T-helper 22 cell (primary cell): ENCODE measurements at places on chromosomes 7 and 10.

DNA sequence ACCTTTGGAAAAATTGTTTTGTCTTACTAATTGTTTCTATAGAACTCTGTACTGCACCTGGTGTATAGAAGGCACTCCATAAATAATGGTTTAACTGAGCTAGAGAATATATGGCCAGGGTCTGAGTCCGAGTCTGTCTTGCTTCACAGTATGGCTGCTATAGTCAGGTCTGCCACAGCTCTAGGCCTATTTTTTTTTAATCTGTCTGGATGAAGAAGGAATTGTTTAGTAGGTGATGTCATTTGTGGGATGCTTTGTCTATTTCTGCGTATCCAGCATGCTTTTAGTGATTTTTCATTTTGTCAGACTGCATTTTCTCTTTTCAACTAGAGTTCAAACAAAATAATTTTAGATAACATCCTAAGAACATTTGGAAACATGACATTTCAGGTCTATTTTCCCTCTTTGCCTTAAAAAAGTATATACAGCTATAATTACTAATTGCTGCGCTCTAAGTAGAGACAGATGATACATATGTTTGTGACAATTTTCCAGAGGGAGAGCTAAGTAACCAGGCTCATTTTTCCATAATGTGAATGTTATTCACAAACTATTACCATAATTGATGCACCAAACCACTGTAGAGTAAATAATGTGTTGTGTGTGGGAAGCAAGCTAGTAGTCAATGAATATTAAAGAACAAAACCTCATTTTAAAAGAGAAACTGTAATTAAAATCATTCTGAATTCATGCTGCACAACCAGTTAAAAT, 361.7 kb downstream of the AUTS2 start:
- no peak for DNase-seq

DNA sequence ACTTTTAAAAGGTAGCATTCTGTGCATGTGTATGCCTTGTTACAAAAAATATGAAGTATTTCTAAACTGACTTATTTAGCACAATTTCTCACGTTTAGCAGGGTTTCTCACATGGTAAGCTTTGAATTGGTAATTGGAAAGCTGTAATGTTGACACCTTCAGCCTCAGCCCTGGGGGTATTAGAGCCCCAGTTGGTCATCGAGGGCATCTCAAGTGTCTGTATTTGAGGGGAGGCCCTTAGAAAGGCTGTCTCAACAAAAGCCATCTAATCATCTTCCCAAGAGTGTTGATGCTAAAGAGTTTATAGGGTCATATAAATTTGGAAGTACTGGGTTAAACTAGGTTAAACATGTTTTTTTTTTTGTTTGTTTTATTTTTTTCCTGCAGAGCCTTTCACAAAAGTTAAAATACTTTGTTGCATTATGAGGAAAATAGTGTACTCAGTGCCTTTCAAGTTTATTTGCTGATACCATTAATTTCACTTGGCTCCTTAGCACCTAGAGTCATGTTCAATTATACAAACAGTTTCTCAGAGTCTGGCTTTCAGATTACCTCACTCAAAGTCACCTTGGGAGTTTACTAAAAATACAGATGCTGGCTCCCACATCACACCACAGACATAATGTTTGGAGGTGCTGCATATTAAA, 134.0 kb downstream of the CD36 start:
- no peak for DNase-seq

DNA sequence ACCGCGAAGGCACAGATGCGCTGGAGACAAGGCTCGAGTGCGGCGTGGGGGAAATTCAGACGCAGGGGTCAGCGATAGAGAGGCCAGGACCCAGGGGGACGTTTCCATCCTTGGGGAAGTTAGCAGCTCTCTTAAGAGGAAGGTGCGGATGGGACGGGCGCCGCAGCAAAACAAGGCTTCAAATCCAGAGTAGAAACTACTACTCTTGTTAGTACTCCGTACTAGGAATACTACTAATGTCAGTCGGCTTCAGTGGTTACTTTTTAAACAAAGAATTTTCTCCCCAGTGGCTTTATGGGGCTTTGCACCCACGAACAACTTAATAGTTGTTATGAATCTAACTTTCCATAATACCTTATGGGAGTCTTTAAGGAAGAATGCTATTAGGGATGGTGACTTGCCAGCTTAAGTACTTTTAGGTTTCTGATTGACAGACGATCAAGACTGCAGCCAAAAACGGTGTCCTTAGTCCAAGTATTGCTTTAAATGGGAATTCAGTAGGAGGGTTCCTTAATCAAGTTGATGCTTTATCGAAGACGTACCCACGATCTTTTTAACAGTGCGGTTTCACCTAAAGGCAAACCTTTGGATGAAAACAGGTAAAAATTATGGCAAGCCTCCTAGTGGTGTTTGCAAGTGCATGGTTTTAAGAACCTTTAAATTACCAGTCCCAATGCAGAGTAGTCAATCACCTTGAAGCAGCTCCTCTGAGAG, 812 bp upstream of the IDE start:
- no peak for DNase-seq

DNA sequence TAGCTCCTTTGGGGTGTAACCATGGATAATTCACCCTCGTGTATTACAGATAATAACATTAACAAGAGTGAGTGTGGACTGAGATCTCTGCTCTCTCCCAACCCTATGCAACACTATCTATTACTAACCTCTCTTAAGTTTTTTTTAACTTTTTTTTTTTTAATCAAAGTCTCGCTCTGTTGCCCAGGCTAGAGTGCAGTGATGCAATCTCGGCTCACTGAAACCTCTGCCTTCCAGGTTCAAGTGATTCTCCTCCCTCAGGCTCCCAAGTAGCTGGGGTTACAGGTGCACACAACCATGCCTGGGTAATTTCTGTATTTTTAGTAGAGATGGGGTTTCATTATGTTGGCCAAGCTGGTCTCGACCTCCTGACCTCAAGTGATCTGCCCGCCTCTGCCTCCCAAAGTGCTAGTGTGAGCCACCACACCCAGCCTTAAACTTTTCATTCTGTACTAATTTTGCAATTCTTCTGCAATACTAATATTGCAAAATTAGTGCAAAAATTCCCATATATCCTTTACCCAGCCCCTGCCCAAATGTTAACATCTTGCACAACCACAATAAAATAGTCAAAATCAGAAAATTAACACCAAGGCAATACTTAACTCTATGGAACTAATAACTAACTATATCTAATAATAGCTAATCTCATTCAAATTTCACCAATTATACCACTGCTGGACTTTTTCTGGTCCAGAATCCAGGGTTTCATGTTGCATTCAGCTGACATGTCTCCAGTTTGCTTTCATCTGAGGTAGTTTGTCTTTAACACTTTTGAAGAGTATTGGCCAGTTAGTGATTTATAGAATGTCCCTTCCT, 66.5 kb upstream of the TCF7L2 start:
- DNase-seq = no peak

GRCh38 chr10:78747401-78748234, 321.1 kb upstream of the ZMIZ1 start:
- DNase-seq = no peak

DNA sequence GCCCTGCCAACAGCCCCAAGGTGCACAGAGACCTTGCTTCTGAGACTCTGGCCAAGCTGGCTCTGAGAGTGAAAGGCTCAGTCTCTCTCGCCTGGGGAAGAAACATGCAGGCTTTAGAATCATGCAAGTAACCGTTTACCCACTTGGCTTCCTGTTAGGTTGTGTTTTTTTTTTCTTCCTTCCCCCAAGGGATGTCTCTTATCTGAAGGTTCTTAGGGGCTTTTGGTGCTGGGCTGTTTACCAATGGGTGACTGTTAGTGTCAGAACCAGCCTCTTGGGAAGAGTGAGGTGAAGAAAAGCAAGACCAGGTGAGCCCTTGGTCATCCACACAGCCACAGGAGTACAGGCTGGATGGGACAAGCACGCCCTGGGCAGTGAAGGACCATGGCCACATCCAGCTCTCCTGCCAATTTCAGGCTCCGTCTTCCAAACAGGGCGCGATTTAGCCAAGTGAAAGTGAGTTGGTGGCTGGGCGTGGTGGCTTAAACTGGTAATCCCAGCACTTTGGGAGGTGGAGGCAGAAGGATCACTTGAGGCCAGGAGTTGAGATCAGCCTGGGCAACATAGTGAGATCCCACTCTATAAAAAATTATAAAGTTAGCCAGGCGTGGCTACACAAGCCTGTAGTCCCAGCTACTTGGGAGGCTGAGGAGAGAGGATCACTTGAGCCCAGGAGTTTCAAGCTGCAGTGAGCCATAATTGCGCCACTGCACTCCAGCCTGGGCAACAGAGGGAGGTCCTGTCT, 76.3 kb upstream of the CUX1 start:
- DNase-seq = no peak

- DNase-seq = no peak
Observed at GRCh38 chr7:91683823-91684222, 196.7 kb downstream of the MTERF1 start.

DNA sequence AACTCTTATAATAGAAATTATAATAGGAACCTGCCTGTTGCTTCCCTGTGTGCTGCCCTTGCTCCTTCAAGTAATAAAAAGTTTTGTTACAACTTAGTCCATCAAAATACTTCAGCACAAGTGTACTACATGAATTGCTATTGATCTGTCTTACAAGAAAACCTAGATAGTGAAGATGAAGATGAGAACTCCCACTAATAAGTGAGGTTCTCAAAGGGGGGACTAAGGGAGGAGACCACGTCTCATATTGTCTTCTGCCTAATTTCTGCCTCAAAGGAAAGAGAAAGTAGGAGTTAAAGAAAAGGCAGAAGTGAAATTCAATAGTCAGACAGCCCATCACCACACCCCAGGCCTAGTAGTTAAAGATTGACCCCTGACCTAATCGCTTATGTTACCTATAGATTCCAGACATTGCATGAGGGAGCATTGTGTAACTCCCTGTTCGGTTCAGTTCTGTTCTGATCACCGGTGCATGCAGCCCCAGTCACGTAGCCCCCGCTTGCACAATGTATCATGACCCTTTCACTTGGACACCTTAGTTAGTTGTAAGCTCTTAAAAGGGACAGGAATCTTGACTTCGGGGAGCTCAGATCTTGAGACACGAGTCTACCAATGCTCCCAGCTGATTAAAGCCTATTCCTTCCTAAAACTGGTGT, 18.2 kb upstream of the CHST3 start:
- DNase-seq = no peak

- no peak for DNase-seq
Observed at GRCh38 chr7:128839751-128840177, 9.6 kb downstream of the FLNC start.

GRCh38 chr10:76647301-76647700, 990.3 kb downstream of the KCNMA1 start:
- no peak for DNase-seq

GRCh38 chr7:116236020-116236630, 25.8 kb downstream of the TES start:
- DNase-seq = peak; percentile 24

- no peak for DNase-seq
Observed at GRCh38 chr10:51020200-51020599, 54.1 kb upstream of the PRKG1 start.

- DNase-seq = no peak
Observed at GRCh38 chr10:126448091-126448490, 59.8 kb upstream of the ADAM12 start.

GRCh38 chr10:93751124-93751523, 6.6 kb upstream of the LGI1 start:
- DNase-seq = no peak

DNA sequence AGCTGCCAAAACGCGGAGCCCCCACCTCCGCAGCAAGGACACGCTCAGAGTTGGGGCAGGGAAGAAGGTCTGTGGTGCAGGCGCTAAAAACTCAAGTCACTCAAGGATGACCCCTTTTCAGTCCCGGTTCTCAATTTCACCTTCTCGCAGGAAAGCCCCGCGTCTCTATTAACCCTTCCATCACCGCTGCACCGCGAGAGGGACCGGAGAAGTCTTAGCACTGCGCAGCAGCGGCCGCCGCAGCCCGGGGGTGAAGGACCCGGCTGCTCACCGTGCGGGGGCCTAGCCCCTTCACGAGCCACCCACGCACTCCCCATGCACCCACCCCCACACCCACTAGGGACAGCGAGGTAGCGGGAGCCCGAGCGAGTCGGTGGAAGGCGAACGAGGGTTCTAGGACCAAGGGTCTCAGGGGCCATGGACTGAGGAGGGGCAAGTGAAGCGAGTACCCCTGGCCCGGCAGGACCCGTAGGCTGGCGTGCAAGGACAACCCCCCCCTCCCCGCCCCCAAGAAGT, 162.9 kb downstream of the SH3PXD2A start:
- DNase-seq = peak; percentile 15

DNA sequence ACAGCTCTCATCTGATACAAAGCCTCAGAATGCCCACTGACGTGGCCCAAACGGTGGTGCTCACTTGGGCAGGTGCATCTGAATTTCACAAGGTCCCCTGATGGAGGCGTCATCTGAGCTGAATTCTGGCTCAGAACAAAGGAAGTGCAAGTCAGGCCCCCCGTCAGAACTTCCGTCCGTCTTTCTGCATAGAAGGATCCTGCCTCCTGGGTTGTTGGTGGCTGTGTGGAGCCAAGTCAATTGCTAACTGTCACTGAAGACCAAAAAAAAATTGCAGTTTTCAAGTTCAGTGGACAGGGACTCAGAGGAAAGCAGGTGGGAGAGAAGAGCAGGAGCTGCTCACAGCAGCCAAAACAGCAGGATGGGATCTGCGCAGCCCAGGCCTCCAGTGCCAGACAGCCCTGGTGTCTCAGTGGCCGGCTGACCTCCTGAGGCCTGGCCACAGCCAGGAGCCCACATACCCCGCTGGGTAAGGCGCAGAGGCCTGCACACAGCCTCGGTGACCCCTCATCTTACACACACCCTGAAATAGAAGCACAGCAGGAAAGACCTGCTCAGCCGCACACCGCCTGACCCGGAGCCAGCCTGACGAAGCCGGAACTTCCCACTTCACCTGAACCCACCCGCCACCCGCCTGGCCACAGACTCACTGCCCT, 49.4 kb downstream of the PYROXD2 start:
- no peak for DNase-seq

GRCh38 chr7:101934618-101935017, 117.2 kb downstream of the CUX1 start:
- no peak for DNase-seq

DNA sequence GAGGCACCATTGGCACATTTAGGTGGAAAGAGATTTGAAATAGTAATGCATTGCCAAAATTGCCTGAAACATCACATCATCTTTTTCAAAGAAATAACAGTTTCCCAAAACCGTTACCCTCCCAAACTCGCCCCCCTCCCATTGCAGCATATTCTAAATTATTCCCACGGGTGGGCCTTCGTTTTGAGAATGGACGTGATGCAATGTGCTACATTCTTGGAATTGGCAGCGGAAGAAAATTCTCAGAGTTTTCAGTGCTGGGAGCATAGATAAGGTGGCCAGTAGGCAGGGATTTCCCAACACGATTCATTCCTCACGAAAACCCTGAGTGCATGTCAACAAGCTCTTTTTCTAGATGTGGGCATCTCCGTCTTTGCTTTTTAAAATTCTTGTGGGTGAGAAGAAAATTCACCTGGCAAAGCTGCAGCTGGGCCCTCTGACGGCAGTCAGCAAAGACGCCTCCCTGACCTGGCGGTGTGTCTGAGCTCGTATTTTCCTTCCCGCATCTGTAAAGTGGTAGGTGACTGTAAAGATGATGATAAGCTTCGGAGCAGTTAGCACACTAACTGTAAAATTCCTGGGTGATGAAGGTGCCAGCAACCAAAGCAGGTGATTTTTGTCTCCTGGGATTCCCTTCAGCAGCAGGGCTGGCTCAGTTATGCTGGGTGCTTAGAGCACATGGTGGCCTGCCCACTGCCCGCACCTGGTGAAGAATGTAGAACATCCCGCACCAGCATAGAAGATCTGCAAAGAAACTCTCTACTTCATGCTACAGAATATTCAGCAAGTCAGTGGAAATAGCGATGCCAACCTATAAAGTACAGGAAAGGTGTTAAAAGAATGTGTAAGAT, 141.9 kb upstream of the KLF6 start:
- DNase-seq = no peak

- DNase-seq = no peak
Observed at GRCh38 chr10:77638321-77639101, 903 bp upstream of the KCNMA1 start.

GRCh38 chr7:155676052-155676451, 31.6 kb downstream of the RBM33 start:
- DNase-seq = no peak
